ENCODE measurements at places on chromosomes 12 and 14. TPM values are rescaled to one million over a fixed set of nuclear protein-coding genes. Genes with fewer than 3 reads are reported as not detected.

Gene EML5
- 0.23 TPM for total RNA-seq

Gene AMDHD1
- total RNA-seq = not detected

Gene ACRBP
- not detected for total RNA-seq

Gene CCDC175
- not detected for total RNA-seq

Gene PLEKHH1
- total RNA-seq = 0.47 TPM

Gene DAO
- not detected for total RNA-seq

Gene KRT5
- total RNA-seq = 0.23 TPM

Gene TPPP2
- not detected for total RNA-seq

- no peak for DNase-seq
Observed at GRCh38 chr14:83867566-83868225, 1662.2 kb upstream of the FLRT2 start.

DNA sequence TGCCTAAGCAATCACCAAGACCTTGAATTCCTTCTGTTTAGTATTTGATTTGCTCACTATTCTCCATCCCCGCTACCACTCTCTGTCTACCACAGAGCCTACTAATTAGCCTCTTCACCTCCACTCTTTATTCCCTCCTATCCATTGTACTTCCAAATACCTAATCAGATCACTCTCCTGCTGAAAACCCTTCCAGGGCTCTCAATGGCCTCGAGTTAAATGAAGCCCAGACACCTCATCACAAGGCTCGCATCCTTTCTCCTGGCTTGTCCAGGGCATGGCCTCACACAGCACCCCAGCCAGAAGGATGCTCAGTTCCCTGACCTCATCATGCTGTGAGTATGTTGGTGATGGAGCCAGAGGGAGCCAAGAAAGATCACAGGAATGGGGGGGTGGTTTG is 71.4 kb upstream of the PRMT8 start:
- no peak for DNase-seq

- no peak for DNase-seq
Observed at GRCh38 chr14:52111583-52111982, 42.7 kb upstream of the NID2 start.

DNA sequence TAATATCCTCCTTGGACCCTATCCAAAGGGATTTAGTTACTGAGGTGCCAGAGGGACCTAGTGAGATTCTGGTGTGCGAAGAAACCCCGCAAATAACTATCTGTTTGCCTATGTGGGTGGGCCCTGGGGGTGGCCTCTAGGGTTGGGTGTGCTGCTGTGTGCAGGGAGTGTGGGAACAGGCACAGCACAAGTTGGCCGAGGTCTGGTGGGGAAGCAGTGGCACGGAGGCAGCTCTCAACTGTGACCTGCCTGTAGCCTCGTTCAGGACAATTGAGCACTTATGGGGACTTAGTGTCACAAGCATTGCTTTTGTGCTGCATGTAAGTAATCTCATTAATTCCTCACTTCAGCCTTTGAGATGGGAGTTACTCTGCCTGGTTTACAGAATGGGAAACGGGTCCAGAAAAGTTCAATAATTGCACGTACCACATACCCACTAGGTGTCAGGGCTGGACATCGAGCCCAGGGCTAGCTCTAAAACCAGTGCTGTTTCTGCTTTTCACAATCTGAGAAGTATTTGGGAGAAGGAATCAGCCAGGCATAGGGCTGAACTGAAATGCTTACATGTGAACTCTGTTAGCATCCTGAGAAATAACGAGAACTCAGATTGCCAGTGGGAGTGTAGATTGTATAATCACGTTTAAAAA is 58.8 kb downstream of the TECPR2 start:
- DNase-seq = no peak

DNA sequence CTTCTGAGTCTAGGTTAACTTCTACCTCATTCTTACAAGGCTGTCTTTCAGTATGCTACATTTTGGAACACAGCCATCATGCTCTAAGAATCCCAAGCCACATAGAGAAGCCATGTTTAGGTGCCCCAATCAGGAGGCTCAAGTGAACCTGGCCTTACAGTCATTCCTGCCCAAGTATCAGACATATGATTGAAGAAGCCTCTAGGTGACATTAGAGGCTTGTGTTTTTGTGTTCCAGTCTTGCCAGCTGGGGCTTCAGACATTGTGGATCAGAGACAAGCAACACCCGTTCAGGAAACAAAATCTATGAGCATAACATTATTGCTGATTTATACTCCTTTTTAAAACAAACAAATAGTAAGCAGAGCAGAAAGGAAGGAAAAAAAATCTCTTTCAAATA is 8.1 kb upstream of the SLC16A7 start:
- no peak for DNase-seq

DNA sequence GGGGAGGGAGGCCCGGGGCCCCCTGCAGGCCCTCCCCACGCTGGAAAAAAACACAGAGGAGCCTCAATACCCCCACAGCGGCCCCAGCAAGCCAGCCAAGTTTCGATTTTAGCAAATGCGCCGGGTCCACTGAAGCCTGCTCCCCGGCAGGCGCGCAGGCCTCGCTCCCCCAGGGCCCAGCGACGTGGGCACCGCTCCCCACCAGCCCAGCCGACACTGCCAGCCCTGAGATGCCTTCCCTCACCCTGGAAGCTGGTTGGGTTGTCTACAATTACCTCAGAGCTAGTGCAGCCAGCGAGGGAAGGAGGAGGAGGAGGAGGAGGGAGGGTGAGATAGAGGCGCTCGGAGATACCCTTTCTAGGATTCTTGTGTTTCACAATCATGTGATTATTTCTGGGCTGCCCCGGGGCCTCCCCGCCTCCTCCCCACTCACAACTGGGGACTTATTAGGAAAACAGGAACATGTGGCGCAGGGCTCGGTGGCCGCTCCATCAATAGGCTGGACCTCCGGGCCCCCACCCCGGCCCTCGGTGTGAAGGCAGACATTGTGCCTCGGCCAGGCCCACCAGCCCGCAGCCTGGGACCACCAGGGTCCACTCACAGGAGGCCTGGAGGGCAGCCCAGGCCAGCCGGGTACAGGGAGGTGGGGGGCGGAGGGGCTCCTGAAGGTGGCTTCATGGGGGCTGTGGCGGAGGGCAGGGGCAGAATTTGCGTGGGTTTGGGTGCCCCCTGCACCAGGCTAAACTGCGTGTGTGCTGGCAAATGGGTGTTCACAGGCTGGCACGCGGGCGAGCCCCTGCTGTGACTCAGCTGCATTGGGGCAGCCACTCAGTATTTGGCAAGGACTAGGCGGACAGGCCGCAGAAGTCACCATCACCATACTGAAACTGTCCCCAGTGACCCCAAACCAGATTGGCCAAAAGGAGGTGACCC is 109.9 kb downstream of the NCOR2 start:
- DNase-seq = no peak

DNA sequence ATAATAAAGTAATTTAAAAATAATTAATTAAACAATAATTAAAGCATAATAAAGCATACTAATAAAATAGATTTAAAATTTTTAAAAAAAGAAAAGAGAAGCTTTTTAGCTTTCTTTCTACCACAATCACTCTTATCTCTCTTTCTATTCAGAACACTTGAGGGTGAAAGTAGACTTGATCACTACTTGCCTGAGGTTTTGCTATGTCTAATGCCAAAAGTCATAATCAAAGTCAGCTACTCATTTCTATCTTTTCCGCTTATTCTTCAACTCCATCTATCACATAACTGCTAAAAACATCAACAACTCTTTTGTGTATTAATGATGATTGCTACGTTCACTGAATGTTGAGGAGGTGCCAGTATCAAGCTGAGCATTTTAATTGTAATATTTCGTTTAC is 202.0 kb upstream of the KRR1 start:
- DNase-seq = no peak

GRCh38 chr14:23057757-23058653 is 685 bp upstream of the CDH24 start:
- peak; percentile 77 for DNase-seq

DNA sequence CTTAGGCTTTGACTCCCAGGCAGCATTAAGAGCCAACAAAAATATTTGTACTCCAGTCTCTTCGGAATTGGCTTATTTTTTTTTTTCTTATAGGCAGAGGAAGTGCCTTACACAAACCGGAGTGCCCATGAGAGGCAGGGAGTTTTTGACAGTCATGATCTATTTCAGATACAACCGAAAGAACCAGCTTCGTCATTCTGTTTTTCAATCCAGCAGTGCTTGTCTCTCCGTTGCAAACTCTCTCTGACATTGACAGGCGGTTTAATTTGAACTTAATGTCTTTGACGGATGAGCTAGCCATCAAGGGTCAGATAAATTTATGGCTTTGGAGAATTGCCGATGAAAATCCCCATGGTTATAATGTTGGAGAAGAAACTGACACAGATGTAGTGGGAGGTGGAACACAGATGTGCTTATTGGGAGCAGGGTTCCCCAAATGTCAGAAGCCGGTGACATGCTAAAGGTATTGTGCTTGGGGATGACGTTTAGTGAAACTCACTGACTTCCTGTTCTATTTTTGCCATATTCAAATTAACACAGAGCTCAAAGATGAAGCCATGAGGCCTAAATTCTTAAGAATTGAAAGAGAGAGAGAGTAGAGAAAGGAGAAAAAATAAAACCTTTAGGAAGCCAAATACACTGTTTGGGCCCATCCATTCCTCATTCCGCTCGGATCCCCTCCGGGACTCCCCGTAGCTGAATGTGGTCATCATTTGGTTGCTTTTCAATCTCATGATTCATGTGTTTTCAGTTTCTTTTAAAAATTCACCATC is 59.7 kb downstream of the PLXNC1 start:
- DNase-seq = peak; percentile 25

DNA sequence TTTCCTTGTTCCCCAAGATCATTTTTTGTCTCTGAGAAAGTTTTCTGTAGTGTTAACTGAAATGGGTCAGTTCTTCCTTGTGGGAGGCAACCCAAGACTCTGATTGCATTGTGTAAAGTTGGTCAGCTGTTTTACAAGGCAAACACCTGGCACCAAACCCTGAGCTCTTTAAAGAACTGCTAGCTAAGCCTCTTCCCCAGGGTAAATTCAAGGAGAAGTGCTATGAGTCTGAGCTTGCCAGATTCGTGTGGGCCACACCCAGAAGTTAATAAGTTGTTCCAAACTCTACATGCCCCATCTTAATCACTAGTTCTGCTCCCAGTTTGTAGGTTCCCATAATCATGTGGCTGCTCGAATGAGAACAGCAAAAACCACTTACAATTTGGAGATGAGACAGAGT is 214.5 kb downstream of the BTG1 start:
- DNase-seq = peak; percentile 32

DNA sequence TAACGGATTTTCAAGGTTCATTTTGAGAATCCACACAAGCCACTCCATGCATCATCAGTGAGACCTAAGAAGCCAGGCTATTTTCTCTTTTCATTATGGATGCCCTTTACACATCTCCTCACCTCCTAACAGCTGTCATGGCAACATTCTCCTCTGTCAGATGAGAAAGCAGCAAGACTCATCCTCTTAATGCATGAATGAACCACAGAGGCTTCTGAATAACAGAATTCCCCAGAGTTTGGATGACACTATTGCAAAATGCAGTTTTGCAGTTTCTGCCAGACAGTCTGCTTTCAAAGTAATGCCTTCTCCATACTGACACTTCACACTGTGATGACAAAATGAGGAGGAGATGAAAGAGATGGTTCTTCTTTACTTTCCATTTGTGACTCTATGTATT is 286.7 kb upstream of the GRIP1 start:
- DNase-seq = no peak

- no peak for DNase-seq
Observed at GRCh38 chr14:28823245-28823644, 56.7 kb downstream of the FOXG1 start.

GRCh38 chr12:104166465-104166864 is 28.5 kb upstream of the NFYB start:
- DNase-seq = no peak

GRCh38 chr12:108806921-108807320 is 50.5 kb downstream of the SSH1 start:
- no peak for DNase-seq

GRCh38 chr12:62346817-62347216 is 86.6 kb downstream of the USP15 start:
- DNase-seq = no peak

- DNase-seq = no peak
Observed at GRCh38 chr12:111384596-111384995, 15.7 kb upstream of the PHETA1 start.

- no peak for DNase-seq
Observed at GRCh38 chr12:108530161-108530560, 15.1 kb downstream of the FICD start.

DNA sequence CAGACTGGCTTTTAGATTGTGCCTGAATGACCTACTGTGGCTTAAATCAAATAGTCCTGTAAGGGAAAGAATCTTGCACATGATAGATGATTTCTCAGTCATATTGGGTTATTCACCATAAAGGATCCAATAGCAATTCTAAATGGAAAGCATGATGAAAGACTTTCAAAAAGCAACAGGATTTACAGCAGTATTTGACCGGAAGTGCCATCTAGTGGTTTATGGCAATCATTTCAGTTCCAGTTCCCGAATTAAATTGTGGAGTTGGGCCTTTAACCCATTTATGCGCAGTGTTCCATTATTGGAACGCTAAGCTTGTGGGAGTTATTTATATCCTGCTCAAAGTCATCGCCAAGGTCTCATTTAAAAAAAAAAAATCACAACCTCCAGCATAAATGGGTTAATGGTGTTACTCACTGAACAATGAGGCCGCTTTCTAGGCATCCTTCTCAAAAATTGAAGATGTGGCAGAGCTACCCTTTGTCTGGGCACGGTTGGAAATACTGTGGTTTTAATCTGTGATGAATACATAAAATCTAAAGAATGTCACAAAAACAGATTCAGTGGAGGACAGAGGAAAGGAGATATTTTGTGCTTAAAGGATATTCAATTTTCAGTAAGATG is 60.8 kb upstream of the REP15 start:
- DNase-seq = no peak

GRCh38 chr12:92539976-92540781 is 162.6 kb upstream of the PLEKHG7 start:
- no peak for DNase-seq

DNA sequence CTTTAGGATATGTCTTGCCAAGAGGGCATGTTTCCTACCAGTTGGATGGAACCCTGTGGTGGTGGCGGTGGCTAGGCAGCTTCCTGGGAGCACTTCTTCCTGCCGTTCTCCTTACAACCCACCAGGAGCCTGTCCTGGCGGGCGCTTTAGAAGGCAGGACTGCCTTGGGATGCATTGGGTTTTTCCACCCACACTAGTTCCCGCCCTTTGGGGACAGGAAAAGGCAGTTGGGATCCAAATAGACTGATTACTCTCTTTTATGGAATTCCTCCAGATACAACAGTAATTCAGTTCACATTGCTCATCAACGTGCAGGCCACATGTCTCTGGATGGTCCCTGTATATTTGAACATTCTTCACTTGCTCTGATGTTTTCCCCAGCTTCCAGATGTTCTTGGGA is 305.7 kb upstream of the SSTR1 start:
- DNase-seq = peak; percentile 56

DNA sequence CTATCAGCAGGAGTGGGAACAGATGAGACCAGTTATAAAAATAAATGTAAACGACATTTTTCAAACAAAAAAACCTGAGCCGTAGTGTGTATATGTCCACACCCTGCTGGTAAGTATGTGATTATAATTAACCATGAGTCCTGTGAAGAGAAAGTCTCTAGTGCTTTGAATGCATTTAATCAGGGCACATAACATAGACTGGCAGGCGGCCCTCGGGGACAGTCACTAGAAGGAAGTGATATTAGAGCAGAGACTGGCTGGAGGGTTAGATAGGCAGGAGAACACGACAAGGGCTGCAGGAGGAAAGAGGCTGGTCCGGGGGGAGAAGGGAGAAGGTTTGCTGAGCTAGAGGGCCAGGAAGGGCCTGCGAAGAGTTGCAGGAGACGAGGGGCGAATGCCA is 23.8 kb upstream of the ELK3 start:
- DNase-seq = no peak

All from MG63 (cell line).